ENCODE measurements at places on chromosomes 2 and 18.

DNA sequence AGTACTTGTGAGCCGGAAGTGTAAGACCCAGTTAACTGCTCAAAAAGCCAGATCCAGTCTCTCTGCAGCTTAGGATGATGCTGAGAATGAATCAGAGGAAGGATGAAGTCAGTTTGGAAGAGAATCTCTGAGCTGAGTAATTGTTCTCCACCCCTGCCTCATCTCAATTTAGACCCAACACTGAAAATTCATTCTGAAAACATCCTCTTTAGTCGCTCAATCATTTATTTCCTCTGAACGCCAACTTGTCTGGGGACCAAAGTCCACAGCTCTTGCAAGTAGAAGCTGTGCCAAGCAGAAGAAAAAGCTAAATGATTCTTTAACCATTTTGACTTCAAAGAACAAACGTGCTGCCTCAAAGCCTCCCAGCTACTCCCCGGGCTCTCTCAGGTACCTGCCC lies 177.1 kb upstream of the KLHL29 start:
- DNase-seq: no peak

GRCh38 chr2:102241616-102242305 lies 54.9 kb downstream of the IL1RL2 start:
- DNase-seq: no peak

GRCh38 chr2:174076040-174076439 lies 110.9 kb upstream of the SP3 start:
- DNase-seq: no peak

GRCh38 chr2:8551622-8552074 lies 130.2 kb upstream of the ID2 start:
- DNase-seq: no peak

DNA sequence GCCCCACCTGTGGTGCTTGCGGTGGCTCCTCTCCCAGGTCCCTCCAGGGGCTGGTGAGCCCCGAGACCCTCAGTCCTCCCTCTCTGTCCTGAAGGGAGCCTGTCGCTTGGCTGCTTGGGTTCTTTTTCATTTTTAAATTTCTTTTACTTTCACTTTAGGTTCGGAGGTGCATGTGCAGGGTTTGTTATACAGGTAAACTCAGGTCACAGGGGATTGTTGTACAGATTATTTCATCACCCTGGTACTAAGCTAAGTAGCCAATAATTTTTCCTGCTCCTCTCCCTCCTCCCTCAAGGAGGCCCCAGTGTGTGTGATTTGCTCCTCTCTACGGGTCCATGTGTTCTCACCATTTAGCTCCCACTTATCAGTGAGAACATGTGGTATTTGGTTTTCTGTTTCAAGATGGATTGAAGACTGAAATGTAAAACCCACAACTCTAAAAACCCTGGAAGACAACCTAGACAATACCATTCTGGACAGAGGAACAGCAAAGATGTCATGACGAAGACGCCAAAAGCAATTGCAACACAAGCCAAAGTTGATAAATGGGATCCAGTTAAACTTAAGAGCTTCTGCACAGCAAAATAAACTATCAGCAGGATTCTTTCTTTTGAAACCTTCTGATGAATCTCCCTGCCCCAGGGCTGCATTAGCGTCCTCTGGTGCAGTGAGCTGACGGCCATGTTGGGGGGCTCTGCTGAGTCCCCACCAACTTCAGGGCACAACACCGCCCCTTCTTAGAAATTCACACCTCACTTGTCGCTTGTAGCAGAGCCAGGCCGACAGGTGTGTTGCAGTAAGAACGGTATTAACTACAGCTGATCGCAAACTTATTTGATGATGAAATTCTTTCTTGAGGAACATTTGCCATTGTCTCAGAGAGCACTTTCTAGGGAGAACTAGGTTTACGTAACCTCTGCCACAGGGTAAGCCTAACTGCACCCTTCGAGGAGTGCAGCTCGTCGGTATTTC lies 135.3 kb downstream of the ZNF236 start:
- no peak for DNase-seq

- no peak for DNase-seq
Observed at GRCh38 chr2:26652361-26653041, 11.3 kb upstream of the CIB4 start.

DNA sequence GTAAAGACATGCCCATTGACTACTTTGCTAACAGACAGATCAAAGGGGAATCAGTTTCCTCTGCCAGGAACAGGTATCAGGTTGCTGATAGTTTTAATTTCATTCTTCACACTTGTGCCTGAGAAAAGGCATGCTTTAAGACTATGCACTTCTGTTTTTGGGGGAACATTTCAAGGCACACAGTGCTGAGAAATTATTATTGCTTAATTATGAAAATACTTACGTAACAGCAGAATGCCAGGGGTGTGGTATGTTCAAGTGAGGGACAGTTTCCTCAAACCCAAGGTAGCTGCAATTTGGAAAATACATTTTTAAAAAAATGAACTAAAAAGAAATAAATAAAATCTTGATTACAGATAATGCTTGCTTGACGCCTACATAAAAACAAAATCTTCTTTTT lies 1746.1 kb upstream of the PIK3C3 start:
- no peak for DNase-seq

- no peak for DNase-seq
Observed at GRCh38 chr2:187876554-187876953, 322.3 kb upstream of the TFPI start.

DNA sequence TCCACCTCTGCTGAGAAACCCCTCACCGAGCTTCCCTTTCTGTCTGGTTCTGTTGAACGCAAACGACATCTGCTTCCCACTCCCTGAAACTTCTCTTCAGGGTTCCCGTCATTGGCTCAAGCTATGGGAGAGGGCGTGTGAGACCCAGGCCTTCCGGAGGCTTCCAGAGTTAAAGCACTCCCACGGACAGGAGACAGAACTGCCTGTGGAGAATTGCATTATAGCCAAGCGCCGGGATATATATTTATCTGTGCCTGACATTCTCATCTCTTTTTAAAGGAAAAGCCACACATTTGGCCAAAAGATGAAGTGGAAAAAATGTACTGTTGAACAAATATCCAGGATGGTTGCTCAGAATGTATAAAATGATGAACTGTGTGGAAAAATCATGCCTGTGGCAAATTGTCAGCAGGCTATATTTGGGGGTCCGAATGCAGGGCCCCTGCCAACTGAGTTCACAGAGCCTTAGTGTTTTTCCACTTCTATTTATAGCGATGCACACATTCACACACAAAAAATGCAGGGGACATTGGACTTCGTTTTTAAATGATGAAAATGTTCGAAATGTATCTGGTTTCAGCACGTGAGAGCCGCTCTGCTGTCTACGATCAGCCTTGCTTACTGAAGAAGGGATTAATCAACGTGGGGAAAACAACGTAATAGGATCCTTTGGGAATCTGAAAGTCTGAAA lies 59.5 kb downstream of the E2F6 start:
- no peak for DNase-seq

DNA sequence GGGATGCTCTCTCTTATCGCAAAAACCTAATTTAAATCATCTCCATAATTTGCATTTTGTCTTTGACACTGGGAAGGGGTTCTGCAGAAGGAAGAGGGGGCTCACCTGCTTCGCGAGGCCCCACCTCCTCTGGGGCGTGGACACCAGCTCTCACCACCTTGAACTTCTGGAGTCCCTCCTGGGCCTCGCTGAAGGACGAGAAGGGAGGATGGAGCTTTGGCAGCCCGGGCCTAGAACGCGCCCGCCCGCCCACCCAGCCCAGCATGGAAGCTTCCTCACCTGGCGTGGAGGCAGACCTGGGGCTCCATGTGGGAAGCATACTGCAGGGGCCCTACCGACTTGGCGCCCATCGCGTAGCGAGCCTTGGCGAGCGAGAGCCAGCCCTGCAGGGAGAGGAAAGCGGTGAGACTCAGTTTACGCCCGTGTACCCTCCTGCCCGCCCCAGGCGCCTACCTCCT lies 1.1 kb upstream of the IMP4 start:
- DNase-seq: no peak

- DNase-seq: no peak
Observed at GRCh38 chr2:24304098-24304497, 56.2 kb downstream of the ITSN2 start.

- no peak for DNase-seq
Observed at GRCh38 chr18:6249170-6249569, 165.5 kb downstream of the L3MBTL4 start.

DNA sequence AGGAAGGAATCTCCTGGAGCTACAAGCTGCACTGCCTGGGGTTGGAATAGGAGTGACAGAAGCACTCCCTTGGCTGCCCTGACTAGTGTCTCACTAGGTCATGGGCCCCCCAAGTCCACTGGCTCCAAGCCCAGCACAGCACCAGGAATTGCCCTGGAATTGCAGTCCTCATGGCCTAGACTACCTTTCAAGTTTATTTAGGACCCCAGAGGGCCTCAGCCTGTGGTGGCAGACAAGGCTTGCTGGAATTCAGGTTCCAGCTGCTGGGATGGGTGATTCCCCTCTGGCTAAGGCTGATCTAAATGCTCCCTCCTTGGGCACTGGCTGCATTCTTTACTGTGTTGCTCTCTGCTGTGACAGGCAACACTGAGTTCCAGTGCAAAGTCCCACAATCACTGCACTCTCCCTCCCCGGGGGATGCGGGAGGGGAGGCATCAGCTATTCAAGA lies 14.0 kb downstream of the STRADB start:
- DNase-seq: no peak

- DNase-seq: no peak
Observed at GRCh38 chr2:209076151-209076550, 347.7 kb upstream of the MAP2 start.

GRCh38 chr2:152251211-152251610 lies 75.6 kb upstream of the STAM2 start:
- no peak for DNase-seq

GRCh38 chr2:132901661-132902060 lies 231.7 kb upstream of the LYPD1 start:
- DNase-seq: no peak

DNA sequence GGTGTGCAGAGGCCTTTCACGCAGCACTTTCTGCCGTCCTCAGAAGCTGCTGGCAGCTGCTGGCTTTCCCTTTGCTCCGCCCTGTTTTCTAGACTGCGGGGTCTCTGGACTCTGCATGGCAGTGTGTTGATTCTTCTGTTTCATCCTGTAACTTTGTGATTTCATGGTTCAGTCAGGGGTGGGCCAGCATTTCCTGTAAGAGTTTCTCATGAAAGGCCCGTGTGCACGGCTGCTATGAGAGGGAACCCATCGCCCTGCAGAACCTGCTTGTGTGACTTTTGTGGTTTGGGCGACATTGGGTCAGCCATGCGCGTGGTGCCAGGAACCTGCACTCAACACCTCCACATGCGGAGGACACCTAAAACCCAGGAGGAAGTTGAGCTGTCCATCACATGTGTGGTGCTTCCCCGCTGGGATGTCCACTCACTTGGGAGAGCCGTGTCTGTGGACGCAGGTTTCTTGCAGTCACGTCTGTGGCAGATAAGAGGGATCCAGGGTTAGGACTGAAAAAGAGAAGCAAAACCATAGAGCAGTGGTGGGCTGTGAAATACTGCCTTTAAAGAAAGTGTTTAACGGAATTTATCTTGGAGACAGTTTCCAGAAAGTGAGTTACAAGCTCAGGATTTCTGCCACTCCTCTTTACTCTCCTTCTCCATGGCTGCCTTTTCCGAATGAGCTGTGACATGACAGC lies 167.3 kb upstream of the ALKAL2 start:
- no peak for DNase-seq

DNA sequence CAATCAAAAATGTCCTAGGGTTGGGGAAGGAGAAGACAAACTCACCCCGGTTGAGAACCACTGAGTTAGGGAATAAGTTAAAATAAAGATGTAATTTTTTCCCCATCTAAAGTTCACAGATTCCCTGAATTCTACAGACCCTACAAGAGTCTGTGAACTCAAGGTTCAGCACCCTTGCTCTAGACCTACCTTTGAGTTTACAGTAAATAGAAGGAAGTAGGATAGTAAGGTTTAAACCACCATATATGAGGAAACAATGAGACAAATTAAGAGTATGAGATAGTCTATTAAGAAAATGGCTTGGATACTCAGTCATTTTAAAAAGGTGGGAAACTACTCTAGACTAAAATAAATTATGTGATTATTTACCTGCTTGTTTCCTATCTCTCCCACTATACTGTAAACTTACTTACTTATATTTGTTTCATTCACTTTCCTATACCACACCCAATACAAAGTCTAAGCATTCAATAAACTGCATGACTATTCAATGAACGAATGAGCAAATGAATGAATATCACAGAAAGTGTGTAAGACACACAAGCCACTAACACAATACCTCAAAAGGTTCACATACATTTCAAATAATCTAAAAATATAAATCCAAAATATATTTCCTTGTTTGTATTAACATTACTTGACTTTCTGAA lies 13.4 kb downstream of the VPS54 start:
- DNase-seq: no peak

DNA sequence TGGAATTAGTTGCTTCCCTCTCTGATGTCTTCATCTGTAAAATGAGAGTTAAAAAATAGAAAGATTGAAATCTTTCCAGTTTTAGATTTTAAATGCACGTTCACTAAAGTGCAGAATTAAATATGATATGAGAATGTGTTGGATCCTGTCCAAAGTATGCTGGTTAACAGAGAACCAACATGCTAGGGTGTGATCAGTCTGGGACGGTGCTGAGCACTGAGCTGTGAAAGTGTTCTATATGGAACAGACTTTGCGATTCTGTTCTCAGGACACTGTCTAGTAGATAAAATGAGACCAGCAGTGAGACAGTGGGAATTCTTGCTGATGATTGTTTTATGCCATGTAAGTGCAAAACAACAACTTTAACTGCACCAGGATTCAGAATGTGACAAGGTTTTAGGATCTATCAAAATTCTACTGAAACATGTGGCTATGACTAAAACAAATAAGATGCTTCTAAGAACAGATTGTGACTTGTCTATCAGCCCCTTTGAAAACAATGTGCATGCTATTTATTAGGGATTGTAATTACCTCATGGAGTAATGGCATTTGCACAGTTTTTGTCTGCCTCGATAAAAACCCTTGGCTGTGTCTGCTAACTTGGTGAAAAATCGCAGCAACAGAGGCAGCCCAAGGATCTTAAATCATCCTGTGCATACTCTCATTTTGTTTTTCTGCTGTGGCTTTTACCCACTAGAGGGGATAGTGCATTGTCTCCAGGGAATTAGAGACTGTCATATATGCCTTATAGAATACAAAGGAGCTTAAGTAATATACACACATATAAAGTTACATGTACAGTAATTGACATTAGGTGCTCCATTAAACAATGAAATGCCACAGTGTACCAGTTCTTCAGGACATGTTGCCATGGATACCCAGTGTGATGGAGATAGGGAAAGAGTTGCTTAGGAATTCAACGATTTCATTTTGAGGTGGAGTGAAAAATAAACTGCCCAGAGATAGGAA lies 55.1 kb downstream of the MAP3K20 start:
- no peak for DNase-seq

DNA sequence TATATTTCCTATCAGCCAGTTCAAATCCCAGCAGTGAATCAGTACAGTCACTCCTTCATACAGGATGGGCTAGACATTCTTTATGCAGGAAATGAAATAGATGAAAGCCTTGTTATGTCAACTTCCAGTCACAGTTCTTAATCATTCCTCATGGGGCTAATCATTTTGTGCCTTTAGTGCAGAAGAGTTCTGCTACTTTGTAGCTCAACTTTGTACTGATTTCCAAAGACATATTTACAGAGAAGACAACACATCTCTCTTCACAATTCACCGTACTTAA lies 593.9 kb upstream of the NETO1 start:
- no peak for DNase-seq

Data from stimulated activated CD4-positive, alpha-beta T cell treated with anti-CD3 and anti-CD28 coated beads, Interleukin-1b, Interleukin-23, amount 100 ng/mL, for 24 hours (primary cell).